ENCODE measurements at places on chromosomes 3 and 15.

DNA sequence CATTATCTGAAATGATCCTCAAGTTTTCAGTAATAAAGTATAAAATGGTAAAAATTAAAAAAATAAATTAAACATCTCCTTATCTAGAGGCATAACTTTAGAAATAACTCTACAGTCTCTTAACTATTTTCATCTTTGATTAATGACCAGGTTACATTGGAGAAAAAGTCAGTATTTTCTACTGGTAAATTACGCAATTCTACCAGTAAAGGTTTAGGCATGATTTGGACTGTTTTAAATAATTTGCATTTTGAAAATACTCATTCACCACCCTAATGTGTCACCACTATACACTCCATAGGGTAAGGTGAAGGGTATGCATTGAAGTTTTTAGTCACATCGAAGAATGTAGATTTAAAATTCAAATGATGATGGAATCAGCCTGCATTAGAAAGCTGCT is 45.9 kb upstream of the BCHE start:
- no peak for DNase-seq

- DNase-seq, result no peak
These were observed 658 bp downstream of the EOGT start for GRCh38 chr3:69012800-69013252.

- DNase-seq, result no peak
These were observed 99.2 kb downstream of the GOLIM4 start for GRCh38 chr3:167996514-167996913.

DNA sequence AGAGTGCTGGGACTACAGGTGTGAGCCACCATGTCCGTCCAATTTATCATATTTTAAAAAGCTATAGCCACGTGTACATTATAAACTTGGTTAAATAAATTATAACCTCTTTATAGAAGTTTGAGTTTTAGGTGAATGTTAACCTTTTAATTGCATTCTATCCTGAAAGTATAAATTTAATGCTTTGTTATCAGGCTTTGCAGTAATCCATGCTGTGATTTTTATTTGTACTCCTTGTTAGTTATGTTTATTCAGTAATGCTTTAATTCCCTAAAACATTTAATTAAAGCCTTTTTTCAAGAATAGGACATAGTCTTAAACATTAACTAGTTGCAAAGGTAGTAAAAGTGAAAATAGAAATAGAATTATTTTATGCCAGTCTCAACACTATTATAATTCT is 11.7 kb downstream of the ARL13B start:
- DNase-seq, result no peak

DNA sequence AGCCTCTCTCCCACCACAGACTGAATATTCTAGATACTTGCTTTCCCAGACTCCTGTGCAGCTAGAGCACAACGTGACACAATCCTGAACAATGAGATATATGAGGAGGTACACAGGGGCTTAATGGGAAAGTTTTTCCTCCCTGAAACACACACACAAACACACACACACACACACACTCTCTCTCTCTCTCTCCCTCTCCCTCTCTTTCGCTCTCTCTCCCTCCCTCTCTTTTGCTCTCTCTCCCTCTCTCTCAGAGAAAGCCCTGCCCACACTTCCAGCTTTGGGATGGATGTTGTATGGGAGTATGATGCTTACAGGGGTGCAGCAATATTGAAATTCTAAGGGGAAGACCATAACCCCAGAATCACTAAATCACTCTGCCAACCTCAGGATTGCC is 110.1 kb downstream of the PLD1 start:
- DNase-seq, result no peak

DNA sequence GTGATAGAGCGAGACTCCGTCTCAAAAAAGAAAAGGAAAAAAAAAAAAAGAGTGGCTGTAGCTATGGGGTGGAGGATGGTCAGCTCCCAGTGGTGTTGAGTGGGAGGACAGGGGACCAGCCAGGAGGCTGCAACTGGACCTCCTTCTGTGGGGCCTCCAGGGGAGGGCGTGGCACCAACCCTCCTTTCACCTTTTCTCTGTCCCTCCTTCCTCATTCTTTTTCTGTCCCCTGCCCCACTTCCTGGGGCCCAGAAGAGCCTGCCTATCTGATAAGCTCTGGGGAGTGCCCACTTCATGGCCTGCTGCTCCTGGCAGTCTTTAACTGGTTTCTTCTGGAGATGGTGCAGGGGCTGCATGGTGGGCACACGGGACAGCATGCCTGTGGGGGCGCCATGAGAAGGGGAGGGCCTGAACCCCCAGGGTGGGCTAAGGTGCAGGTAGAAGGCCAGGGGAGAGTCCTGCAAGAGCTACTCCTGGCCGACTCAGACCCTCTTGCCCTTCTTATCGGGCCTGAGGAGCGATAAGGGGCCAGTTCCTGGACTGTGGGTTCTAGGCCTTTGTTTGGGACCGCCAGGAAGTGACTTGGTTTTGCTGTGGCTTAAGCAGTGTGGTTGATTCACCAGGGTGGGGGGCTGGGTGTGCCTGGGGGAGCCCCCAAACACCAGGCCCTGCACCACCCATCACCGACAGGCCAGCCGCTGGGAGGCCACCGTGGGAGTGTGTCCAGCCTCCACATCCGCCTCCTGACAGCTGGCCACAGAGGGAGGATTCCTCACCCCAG is 49.4 kb upstream of the FLNB start:
- no peak for DNase-seq

- no peak for DNase-seq
These were observed 562.9 kb upstream of the KCNMB2 start for GRCh38 chr3:177973241-177973840.

DNA sequence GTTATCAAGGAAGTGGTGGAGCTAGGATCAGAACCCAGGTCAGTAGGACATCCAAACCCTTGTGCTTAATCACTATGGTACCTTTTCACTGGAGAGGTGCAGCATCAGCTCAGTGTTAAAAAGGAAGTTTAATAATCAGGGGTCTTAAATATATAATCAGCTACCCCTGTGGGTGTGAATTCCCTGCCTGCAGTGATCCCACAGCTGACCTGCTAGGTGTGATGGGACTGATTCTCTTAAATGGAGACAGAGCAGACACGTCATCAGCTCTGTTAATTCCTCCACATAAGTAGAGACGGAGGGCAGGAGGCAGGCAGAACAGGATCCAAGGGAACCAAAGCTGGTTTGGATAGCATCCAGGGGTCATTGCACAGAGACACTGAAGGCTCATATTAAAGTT is 154.1 kb upstream of the CRBN start:
- DNase-seq, result no peak

GRCh38 chr3:22729212-22729611 is 473.9 kb upstream of the UBE2E2 start:
- no peak for DNase-seq

GRCh38 chr3:133014325-133014724 is 23.9 kb upstream of the TMEM108 start:
- no peak for DNase-seq

DNA sequence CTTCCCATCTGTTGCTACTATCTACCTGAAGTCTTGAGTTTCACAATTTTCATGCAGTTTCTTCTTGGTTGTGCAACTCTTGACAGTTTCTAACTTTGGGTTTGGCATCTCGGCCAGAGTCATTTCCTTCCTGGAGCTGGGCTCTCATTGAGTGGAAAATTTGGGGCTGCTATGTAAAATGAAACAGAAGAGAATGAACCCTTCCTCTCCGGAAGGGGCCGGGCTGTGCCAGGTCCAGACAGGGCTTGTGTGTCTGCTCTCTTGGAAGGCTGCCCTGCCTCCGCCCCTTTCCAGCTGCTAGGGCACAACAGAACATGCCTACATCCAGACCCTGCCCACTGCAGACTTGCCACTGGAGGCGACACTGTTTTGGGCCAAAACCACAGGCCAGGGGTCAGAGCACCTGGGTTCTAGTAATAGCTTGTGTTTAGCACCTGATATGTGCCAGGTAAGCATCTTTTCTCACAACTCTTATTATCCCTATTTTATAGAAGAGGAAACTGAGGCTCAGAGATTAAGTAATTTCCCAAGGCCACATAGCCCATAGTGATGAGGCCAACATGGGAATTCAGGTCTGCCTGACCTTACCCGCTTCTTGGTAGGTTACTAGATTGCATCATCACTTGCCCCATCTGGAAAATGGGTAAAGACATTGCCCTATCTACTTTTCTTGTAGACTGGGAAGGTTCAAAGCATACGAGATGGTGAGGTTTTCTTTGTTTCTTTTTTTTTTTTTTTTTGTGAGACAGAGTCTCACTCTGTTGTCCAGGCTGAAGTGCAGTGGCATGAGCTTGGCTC is 25.0 kb downstream of the IRAK2 start:
- DNase-seq, result peak; percentile 56

DNA sequence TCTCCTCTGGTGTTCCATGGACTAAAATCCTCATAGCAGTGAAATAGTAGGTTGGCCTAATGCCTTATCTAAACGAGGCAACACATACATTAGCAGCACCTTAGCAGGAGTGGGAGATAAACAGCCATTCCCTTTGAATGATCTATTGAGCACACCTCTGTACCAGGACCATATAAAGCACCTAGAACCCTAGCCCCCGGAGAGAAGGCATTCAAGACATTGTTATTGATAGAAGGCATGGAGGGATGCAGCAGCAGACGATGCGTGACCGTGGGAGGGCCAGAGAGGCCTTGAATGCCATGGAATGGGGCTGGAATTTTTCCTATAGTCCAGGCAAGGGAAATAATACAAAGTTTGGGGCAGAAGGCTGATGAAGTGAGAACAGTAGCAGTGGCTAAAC is 6.6 kb upstream of the SEMA5B start:
- DNase-seq, result no peak

DNA sequence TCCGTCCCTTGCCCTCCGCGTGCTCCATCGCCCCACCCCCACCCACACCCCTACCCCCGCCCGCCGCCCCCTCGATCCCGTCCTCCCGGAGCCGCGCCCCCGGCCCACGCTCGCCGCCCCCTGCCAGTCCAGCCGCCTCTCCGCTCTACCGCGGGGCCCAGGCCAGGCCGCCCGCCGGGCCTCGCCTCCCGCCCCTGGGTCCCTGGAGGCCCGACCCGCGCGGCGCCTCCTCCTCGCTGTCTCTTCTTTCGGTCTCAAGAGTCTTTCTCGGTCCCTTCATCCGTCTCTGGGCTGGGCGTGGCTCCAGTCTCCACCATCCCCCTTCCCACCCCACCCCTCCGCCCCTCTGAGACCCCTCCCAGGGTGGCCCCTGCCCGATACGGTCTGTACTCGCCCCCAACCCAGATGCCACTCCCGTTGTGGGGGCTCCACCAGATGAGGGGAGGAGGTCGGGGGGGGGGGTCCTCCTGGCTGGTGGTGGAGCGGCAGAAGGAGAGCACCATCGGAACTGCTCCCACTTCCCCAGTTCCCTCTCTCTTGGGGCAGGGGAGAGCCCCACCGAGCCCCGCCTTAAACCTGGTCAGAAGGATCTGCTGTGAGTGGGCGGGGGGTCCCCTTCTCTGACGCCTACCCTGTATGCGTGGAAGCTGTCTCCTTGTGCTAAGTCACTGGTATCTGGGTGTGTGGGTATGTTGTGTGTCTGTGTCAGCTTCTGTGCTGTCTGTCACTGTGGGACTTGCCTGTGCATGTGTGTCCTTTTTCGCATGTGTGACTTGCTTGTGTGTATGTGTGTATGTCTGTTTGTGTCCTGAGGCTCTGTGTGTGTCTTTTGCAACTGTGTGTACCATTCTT is 1.0 kb downstream of the PRKCD start:
- peak; percentile 51 for DNase-seq

- DNase-seq, result no peak
These were observed 119.2 kb downstream of the LRIG1 start for GRCh38 chr3:66381626-66382025.

- no peak for DNase-seq
These were observed 58.9 kb downstream of the ZNF148 start for GRCh38 chr3:125316246-125316645.

GRCh38 chr15:62951481-62951880 is 91.1 kb upstream of the TPM1 start:
- no peak for DNase-seq

- DNase-seq, result no peak
These were observed 90.3 kb downstream of the MEX3B start for GRCh38 chr15:81955382-81956062.

DNA sequence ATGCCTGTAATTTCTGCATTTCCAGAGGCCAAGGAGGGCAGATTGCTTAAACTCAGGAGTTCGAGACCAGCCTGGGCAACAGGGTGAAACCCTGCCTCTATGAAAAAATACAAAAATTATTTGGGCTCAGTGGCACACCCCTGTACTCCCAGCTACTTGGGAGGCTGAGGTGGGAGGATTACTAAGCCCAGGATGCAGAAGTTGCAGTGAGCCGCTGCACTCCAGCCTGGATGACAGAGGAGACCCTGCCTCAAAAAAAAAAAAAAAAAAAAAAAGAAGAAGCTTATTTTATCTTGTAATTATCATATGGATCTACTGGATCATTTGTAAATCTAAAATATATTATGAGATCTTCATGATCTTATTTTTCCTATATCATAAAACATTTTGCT is 84.1 kb downstream of the PPCDC start:
- DNase-seq, result no peak

DNA sequence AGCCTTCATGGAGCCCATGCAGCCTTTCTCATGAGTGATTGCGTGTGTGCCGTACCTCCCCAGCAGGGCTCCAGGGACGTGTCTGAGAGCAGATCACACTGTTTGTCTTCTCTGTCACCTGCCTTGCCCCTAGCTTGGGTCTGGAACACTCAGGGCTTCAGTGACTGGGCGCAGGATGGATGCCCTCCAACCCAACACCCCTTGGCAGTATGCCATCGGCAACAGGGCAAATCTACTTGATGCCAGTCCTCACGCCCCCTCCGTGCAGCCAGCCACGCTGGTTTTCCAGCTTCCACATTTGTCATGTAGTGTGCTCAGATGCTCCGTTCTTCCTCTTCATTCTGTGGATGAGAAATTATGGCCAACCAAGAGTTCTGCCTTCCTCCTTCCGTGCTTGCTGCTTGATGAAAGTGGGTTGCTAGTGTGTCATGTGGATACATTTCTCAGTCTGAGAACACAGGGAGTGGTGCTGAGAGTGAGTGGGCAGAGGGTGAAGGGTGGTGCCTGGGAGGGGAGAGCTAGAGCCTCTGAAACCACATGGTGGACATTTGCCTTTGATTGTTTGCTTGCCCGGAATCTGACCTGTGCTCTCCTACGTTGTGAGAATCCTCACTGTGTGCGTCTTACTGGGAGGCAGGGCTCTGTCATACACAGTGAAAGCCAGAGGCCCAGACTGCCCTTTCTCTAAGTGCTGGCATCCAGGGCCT is 97.2 kb downstream of the FAM43A start:
- no peak for DNase-seq

- DNase-seq, result no peak
These were observed 70.8 kb downstream of the TBC1D2B start for GRCh38 chr15:78006567-78007205.

DNA sequence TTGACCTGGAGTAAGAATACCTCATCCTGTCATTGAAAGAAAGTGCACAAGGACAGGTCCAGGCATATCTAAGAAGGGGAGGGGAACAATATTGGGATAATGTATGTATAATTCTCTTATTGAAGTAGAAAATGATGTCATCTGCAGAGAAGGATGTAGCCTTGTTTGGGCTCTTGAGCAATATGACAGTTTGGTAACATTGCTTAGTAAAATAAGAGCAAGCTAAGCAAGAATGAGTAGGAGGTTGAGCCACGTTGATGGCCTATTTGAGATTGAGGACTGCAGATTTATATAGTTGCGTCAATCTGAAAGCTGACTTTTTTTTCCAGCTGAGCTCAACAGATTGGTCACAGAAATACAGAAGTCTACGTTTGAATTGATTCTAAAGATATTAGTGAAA is 145.2 kb downstream of the FILIP1L start:
- no peak for DNase-seq
